ENCODE measurements at places on chromosomes 13 and 19.

GRCh38 chr19:39351537-39352064, 9.4 kb downstream of the SAMD4B start:
- H3K36me3 ChIP-seq: peaks cover 43% of the 10 kb centered on the region
- no peak for DNase-seq
- no peaks in the 10 kb centered on the region for H3K4me1 ChIP-seq
- no peak overlapping the region for H3K27ac ChIP-seq

GRCh38 chr13:22103046-22104027, 432.5 kb downstream of the FGF9 start:
- peak; percentile 16 for DNase-seq
- no peaks in the 10 kb centered on the region for H3K36me3 ChIP-seq
- no peak overlapping the region for H3K4me3 ChIP-seq
- H3K4me1 ChIP-seq: peaks cover 11% of the 10 kb centered on the region
- no peaks in the 10 kb centered on the region for H3K27me3 ChIP-seq

- peak overlapping the region; percentile 57 for H3K27ac ChIP-seq
- peaks cover 30% of the 10 kb centered on the region for H3K36me3 ChIP-seq
- peaks cover 44% of the 10 kb centered on the region for H3K4me1 ChIP-seq
- H3K4me3 ChIP-seq: no peak overlapping the region
- no peak for DNase-seq
Observed at GRCh38 chr13:27138457-27139093, 33.0 kb downstream of the USP12 start.

DNA sequence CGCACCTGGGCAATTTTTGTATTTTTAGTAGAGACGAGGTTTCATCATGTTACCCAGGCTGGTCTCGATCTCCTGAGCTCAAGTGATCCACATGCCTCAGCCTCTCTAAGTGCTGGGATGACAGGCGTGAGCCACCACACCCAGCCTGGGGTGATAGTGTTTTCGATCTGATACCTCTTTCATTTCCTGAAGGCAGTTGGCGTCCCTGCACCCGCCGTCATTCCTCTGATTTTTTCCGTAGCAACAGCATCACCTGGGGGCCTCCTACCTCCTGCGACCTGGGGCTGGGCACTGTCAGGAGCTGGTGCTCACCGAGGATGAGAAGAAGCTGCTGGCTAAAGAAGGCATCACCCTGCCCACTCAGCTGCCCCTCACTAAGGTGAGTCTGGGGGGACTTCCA, 10.8 kb downstream of the CREB3L3 start:
- no peak overlapping the region for H3K27ac ChIP-seq
- DNase-seq: no peak
- H3K27me3 ChIP-seq: peaks cover 20% of the 10 kb centered on the region
- no peaks in the 10 kb centered on the region for H3K36me3 ChIP-seq

GRCh38 chr13:27007166-27007565, 164.4 kb downstream of the USP12 start:
- no peaks in the 10 kb centered on the region for H3K36me3 ChIP-seq
- H3K27me3 ChIP-seq: peaks cover 24% of the 10 kb centered on the region
- peak overlapping the region; percentile 71 for H3K4me3 ChIP-seq
- DNase-seq: no peak
- H3K4me1 ChIP-seq: peaks cover 24% of the 10 kb centered on the region

DNA sequence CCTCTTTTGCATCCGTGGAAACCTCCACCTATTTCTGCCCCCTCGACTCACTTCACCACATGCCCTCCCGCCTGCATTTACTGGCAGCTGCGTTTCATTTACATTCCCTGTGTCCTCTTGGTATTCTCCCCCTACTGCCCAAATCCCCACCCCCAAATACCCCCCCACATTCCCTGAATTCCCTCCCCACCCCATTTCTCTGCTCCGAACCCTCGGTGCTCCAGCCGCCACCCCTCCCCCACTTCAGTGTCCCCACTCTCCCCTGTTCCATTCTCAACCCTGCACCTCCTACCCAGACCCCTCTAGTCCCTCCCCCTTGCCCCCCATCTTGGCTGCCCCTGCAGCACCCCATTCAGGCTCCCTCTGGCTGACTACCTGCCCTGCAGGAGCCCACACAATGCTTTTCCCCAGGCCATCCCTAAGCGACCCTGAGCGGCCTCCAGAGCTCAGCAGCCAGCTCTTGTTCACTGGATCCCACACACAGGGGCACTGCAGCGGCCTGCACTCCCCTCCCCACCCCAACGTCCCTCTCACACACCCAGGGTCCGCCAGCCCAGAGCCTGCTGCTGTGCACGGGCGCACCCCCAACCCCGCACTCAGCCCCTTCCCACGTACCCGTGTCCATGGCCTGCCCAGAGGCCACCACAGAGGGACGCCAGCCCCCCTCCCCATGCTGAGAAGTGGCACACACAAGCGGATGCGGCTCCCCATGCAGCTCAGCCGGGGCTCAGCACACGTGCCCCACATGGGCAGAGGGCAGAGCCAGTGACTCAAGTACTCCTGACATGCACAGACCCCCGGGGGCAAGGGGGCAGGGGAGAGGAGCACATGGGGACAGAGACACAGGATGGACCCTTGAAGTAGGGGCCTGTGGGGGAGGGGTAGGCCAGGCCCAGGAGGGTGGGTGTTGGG, 26.3 kb downstream of the SHANK1 start:
- H3K27me3 ChIP-seq: peaks cover 93% of the 10 kb centered on the region
- H3K4me3 ChIP-seq: peak overlapping the region; percentile 50
- no peak overlapping the region for H3K27ac ChIP-seq
- peaks cover 16% of the 10 kb centered on the region for H3K4me1 ChIP-seq
- no peaks in the 10 kb centered on the region for H3K36me3 ChIP-seq

GRCh38 chr13:39159846-39160370, 121.7 kb downstream of the NHLRC3 start:
- no peak for DNase-seq
- H3K27ac ChIP-seq: no peak overlapping the region
- H3K4me3 ChIP-seq: no peak overlapping the region
- H3K4me1 ChIP-seq: no peaks in the 10 kb centered on the region
- H3K36me3 ChIP-seq: no peaks in the 10 kb centered on the region

DNA sequence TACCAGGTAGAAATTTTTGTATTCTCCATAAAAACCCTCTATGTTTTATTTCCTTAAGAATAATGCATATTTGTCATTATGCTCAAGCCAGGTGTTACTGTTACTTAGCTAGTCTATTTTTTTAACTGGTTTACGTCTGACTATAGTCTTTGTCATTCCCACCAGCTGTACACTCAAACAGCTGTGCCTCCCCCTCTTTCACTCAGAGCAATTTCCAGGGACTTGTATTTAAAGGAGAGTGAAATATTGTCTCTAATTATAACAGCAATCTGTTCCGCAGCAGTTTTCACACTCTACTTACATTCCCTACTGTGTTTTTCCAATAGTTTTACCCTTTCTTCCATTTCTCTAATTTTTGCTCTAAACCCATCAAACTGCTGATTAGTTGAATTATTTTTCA, 813.6 kb upstream of the MIR17HG start:
- H3K36me3 ChIP-seq: no peaks in the 10 kb centered on the region
- DNase-seq: no peak
- H3K27me3 ChIP-seq: no peaks in the 10 kb centered on the region
- no peak overlapping the region for H3K4me3 ChIP-seq

GRCh38 chr19:3506384-3507340, 551 bp downstream of the FZR1 start:
- peak overlapping the region; percentile 78 for H3K27ac ChIP-seq
- DNase-seq: no peak
- H3K27me3 ChIP-seq: no peaks in the 10 kb centered on the region
- H3K4me1 ChIP-seq: peaks cover 18% of the 10 kb centered on the region
- H3K36me3 ChIP-seq: peaks cover 12% of the 10 kb centered on the region

DNA sequence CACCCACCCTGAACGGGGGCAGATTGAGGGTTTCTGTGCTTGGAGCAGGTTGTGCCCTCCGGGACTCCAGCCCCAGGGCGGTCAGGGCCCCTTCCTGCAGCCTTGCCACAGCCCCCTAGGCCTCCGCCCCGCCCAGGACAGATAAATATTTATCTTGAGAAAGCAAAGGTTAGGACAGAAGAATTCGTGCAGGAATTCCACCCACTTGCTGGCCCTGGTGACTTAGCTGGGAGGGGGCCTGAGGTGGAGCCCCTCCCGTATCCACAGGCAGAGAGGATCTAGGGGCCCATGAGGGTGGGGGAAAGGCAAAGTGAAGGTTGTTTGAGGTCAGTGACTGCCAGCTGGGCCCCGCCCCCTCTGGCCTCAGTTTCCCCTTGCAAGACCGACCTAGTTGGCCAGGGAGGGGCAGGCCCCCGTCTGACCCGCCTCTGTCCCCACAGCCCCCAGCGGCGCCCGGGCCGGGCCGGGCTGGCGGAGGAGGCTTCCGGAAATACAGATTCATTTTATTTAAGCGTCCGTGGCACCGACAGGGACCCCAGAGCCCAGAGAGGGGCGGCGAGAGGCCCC, 5.2 kb downstream of the MIDN start:
- no peak for DNase-seq
- H3K36me3 ChIP-seq: peaks cover 38% of the 10 kb centered on the region
- no peaks in the 10 kb centered on the region for H3K27me3 ChIP-seq
- H3K27ac ChIP-seq: no peak overlapping the region
- H3K4me1 ChIP-seq: peaks cover 17% of the 10 kb centered on the region
- H3K4me3 ChIP-seq: no peak overlapping the region

DNA sequence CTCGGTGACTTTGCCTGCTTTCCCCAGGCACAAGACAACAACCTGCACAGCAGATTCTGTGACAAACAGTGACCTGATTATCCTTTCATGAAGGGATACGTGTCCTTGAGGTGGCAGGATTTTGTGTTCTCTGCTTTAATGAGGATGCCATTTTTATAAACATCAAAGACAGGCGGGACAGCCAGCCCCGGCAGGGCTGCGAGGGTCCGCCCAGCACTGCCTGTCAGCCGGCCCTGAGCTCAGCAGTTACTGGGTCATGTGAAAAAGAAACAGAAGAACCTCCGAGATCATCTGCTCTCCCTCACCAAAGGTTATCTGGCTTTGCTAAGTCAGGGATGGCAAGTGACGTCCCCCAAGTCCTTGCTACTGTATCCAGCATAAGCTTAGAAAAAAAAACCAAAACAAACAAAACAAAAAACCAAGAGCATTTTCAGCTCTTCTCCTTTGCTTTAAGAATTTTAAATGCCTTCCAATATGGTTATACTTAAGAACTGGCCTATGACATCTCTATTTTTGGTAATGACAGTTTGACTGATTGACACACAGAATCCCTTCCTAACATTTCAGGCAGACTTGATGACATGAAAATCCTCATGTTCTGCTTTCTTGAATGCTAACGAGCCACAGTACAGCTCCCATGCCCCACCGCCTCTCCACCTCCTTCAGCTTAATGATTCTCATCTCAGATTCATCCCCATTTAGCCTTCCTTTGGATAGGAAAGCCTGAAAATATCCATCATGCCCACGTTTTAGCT, 666.6 kb upstream of the ARGLU1 start:
- no peak overlapping the region for H3K4me3 ChIP-seq
- DNase-seq: no peak
- no peaks in the 10 kb centered on the region for H3K4me1 ChIP-seq
- H3K36me3 ChIP-seq: no peaks in the 10 kb centered on the region

DNA sequence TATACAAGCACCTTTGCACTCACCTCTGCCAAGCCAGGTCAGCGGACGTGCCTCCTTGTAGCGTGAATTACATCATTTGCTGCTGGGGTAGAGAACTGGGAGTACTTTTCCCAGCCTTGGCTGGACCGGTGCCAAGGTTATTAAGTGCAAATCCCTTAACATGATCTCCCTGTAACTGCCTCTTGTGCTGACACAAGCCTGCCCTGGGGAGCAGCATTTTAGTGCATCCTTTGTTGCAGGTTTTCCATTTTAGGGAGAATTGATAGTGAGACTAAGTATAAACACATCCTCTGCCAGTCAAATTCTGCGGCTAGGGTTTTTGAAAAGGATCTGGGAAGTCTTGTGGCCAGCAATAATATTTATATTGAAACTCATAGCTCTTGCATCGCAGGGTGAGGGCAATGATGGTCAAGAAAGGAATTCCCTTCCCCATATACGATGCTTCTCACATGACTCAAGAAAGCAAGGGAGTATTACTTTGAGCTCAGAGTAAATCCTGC, 32.7 kb upstream of the DCLK1 start:
- DNase-seq: no peak
- H3K4me3 ChIP-seq: no peak overlapping the region
- peaks cover 17% of the 10 kb centered on the region for H3K4me1 ChIP-seq
- no peak overlapping the region for H3K27ac ChIP-seq
- no peaks in the 10 kb centered on the region for H3K27me3 ChIP-seq
- H3K36me3 ChIP-seq: no peaks in the 10 kb centered on the region
